Sigmoid colon (tissue), 7 donors: ENCODE measurements at places on chromosomes 16 and 17. TPM values are rescaled to one million over a fixed set of nuclear protein-coding genes. Genes with fewer than 3 reads are reported as not detected.

CHST4 gene
- total RNA-seq: not detected

DNA sequence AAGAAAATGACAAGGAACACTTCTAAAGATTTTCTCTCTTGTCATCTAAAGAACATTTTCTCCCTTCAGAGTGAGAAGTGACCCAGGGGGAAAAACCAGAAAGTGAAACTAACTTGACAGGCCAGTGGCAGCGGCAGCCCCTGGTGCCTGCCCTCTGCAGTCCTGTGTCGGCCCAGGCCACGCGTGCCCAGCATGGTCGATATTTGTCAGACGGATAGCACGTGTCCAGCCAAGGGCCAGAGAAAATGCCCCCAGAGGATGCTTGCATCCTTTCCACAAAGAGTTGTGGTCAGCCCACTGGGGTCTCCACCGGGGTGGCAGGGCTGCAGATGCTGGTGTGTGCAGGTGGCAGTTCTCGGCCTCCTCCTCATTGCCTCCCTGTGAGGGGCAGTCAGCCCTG is 176.6 kb downstream of the RAB11FIP4 start:
- no peak for DNase-seq

ZNF287 gene
- total RNA-seq: 6.8 TPM

DNA sequence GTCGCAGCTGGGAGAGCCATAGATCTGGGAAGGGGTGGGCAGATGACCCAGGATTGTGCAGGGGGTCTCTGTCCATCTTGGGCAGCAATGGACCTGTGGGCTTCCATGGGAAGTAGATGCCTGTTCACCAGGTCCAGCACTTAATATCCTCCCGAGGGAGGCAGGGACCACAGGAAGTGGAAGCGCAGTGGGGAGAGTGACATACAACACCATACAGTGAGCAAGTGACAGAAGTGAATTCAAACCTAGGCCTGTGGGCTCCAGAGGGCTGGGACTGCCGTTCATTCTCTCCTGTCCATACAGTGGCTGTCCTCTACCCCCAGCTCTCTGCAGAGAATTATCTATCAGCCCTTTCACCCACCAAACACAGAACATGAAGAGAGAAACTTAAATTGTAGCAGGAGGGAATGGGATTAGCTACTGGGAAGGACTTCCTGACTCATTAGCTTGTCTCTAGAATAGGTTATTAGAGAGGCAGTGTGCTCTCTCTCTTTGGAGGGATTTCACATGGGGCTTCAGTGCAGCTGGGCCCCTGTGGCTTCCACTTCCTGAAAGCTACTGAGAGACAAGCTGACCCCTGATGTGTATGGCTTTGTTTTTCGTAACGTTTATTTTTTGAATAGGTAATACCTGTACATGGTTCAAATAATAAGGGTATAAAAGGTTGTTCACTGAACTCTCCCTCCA is 13.1 kb upstream of the SEZ6 start:
- no peak for DNase-seq

TMEM238L gene
- total RNA-seq: not detected

GRCh38 chr17:72760368-72760767 is 332.1 kb downstream of the SLC39A11 start:
- no peak for DNase-seq

DNA sequence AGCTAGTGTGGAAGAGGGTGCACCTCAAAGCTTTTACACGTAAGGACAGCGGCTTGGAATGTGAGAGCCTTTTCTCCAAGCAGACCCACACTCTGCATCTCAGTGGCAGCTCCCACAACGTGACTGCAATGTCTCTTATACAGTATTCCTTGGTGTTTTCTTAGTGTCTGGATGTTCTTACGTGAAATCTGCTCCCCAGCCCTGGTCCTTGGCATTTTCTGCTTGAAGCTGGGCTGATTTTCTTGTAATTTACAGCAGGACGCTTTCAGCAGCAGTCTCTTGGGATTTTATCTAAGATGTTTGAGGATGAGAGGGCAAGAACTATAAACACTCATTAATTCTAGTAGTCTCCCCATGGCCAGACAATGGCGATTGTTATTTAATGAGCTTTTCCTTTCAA is 12.1 kb upstream of the POLR3E start:
- no peak for DNase-seq
